ENCODE measurements at places on chromosomes 2 and 18.
A peak's percentile ranks its signal among the peaks of the same experiment; 100 is the strongest.

- DNase-seq: peak; percentile 54
Measured at GRCh38 chr2:152755029-152755428, 36.6 kb downstream of the ARL6IP6 start.

DNA sequence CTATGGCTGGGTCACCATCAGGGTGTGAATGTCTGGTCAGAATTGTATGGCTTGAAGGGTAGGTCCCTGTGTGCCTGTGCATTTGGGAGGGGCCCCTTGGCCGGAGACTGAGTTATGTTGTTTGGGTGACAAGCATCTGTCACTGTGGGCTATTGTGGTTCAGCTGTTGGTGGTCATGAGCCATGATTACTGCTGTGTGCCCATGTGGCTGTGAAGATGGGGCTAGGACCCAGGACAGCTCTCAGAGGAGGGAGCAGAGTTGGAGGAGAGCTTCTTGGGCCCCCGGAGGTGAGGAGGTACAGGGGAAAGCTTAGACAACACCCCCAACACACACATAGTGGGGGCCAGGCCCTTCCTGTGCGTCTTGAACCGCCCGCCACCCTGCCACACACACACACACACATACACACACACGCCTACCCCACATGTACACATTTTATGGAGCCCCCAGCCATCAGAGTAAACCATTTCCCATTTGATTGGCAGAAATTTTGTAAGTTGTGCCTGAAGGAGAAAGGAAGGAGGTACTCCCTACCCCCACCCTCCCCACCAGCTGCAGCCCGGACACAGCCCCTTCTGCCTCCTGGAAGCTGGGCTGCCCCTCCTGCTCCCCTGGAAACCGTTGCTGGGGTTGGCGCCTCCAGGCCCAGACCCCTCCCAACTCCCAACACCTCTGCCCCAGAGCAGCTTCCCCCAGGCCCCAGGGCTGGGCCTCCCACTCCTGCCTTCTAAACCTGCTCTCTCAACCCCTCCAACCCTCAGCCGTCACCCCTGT is 2.0 kb downstream of the GAREM2 start:
- DNase-seq: no peak

GRCh38 chr18:21361307-21361880 is 119.4 kb downstream of the GREB1L start:
- DNase-seq: peak; percentile 43

GRCh38 chr2:202178346-202178958 is 59.9 kb downstream of the SUMO1 start:
- DNase-seq: peak; percentile 64

- DNase-seq: no peak
Measured at GRCh38 chr2:33730193-33730592, 131.1 kb upstream of the FAM98A start.

- DNase-seq: no peak
Measured at GRCh38 chr2:57947398-57947797, 99.2 kb upstream of the VRK2 start.

DNA sequence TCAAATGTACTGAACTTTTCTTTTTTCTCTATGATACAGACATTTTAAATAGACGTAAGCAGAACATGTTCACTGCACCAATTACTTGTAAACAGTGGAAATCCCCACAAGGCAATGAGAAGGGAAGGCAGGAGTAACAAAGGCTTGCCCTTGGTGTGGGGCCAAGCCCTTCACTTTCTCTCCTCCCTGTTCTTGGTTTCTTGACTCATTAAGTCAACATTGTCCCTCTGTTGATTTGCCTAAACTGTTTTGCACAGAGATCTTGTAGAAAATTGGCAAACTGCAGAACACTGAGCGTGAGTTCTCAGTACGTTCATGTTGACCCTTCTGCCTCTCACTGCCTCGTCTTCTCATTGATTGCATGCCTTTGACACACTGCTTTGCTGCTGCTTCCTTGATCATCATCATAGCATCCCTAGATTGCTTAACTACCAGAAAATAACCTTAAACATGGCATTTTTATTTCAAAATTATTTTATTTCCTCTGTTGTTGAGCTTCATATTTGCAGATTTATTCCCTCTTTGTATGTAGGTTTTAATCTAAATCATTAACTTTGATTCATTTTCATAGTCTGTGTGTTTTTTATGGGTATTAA is 257.7 kb downstream of the PTGR3 start:
- peak; percentile 47 for DNase-seq

GRCh38 chr2:129934044-129934822 is 45.2 kb upstream of the RAB6C start:
- DNase-seq: no peak

GRCh38 chr2:19835781-19836281 is 66.0 kb downstream of the TTC32 start:
- no peak for DNase-seq

- DNase-seq: no peak
Measured at GRCh38 chr2:182230561-182230960, 196.3 kb downstream of the PDE1A start.

- peak; percentile 13 for DNase-seq
Measured at GRCh38 chr2:99101697-99102096, 39.8 kb upstream of the C2orf15 start.

DNA sequence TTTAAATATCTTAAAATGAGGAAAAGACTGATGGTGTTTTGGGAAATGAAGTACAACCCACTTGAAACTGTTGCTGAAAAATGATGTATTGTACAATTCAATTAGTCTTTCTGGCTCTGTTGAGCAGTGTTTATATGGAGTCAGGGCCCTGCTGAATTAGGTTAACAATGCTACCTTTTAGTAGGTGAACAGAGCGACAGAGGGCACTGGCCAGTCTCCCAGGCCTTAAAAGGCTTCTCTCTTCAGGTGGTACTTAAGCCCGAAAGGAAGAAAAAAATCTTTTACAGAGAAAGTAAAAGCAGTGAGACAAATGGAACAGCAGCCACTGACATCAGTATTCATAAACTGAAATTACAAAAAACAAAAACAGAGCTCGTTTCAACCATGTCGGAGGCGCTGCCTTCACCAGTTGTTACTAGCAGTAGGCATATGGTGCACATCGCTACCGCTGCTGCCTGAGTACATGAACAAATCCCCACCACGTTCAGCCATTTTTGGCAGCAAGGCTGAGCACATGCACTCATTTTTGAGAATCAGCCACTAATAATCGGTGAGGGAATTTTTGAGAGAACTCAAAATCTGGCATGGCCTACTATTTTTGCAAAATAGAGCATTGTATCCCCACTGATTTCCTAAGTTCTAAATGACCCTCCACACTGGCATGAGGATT is 91.8 kb downstream of the PLEKHM3 start:
- no peak for DNase-seq

GRCh38 chr2:229273006-229273722 is 2.1 kb upstream of the PID1 start:
- no peak for DNase-seq

GRCh38 chr2:28293416-28293815 is 99.2 kb upstream of the FOSL2 start:
- DNase-seq: peak; percentile 59

DNA sequence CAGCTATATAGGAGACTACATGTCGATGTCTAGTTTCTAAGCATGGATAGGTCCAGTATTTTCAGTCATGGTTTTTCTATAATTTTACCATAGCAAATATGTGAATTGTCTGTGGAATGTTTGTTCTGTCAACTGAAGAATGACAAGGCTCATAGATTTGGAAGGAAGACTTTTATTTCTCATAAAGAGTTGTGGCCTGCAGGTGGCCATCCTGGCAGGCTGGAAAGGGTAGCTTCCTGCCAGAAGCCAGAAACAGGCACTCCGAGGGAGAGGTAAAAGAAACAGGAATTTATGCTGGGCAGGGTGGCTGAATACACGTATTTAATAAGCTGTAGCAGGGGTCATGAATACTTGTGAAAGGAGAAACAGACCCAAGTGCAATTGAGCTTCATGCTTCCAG is 182.1 kb downstream of the PARD3B start:
- no peak for DNase-seq

DNA sequence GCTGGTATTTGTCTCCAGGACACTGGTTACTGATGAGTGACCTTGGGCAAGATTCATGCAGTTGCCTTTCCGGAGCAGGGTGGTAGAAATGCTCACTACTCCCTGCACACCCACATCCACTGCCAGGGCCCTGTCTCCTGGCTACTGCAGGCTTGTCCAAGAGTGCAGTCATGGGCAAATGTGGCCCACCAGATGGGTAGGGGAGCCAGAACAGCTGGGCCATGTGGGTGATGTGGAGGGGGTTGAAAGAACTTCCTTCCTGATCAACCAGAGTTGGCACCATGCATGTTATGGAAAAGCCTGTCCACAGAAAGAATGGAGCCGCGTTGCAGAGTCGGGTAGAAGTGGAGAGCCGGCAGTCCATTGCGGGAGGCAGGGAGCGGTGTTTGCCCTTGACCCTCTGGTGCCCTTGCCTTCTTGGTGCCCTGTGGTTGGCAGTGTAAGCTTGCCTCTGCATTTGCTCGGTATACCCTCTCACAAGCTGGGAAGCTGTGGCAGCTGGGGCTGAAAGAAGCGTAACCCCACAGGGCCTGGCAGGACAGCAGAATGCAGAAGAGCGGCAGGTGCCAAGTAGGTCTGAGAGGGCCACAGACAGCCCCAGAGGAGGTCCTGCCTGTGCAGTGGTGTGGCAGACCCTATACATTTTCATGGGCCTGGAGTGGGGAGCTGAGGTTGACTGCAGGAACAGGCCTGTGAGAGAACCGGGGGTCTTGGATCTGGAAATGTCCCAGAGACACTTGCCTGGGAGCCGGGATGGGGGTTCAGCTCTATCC is 253.2 kb downstream of the TFCP2L1 start:
- DNase-seq: no peak

DNA sequence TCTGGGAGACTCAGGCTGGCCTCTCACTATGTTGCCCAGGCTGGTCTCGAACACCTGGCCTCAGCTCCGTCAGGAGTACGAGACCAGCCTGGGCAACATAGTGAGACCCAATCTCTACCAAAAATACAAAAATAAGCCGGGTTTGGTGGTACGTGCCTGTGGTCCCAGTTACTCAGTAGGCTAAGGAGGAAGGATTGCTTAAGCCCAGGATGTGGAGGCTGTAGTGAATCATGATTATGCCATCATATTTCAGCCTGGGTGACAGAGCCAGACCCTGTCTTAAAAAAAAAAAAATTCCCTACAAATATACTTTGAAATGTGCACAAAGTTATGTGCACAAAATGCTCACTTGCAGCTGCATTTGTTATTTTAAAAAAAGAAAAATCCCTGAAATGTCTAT is 26.3 kb upstream of the AGAP1 start:
- peak; percentile 38 for DNase-seq

- DNase-seq: peak; percentile 14
Measured at GRCh38 chr2:156436497-156437085, 412 bp downstream of the GPD2 start.

DNA sequence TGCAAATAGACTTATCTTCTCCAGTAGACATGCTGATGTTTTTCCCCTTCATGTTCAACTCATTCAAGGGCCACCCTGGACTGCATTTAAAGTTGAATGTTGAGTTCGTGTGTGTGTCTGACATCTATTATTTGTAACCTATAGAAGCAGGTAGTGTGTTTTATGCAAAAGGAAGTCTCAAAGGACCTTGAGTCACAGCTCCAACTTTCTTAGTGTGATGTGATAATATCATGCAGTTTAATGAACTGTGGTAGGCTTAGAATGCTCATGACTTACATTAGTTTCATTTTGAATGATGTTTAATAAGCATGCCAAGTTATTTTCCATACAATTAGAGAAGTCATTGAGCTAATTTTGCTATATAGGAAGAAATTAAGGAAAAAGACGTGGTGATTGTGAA is 67.9 kb downstream of the CERS6 start:
- DNase-seq: no peak

- no peak for DNase-seq
Measured at GRCh38 chr2:223697892-223698645, 95.9 kb upstream of the SCG2 start.

DNA sequence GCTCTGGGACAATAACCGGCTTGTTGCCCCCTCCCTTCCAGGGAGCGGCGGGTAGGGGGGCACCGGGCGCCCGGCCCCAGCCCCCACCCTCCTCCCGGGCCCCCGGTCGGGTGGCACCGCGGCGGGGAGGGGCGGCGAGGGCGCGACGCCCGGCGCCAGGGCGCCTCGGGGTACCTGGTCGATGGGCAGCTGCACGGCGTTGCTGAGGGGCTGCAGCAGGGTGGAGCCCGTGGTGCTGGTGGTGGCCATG is 193 bp downstream of the MBOAT2 start:
- no peak for DNase-seq

- DNase-seq: peak; percentile 9
Measured at GRCh38 chr18:47931718-47932103, 1.3 kb upstream of the SMAD2 start.

GRCh38 chr2:10668402-10669012 is 21.3 kb downstream of the NOL10 start:
- DNase-seq: peak; percentile 59

DNA sequence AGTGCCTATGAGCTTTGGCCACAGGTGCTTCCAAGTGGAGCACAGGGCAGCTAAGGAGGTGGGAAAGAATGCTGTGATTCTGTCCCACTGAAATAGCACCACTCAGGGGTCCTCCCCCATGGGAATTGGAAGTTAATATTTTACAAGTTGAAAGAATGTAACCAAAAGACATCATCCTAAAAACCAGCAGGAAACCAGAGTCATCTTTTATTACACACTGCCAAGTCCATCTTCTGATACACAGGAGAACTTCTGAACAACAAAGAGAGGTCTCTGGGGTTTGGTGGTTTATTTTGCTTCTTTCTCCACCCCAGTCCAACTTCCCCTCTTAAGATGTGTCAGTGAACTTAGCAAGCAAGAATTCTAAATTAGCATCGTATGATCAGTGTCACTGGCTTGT is 47.7 kb downstream of the COLEC12 start:
- no peak for DNase-seq

DNA sequence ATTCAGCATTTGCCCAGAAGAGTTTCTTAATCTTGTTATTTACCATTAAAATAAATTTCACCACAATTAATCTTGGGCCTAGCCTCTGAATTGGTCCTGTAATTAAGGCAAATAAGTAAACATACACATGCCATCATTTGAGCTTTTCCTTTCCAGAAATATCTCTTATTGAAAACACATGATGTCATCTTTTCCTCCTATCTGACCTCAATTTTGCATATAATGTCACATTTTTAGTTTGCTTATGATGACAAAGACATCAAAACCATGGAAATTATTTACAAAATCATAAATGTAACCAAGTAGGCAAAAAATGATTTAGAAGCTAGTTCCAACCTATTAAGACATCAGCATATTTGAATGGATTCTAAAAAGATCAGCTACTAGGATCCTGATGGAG is 915.5 kb downstream of the ERBB4 start:
- no peak for DNase-seq

DNA sequence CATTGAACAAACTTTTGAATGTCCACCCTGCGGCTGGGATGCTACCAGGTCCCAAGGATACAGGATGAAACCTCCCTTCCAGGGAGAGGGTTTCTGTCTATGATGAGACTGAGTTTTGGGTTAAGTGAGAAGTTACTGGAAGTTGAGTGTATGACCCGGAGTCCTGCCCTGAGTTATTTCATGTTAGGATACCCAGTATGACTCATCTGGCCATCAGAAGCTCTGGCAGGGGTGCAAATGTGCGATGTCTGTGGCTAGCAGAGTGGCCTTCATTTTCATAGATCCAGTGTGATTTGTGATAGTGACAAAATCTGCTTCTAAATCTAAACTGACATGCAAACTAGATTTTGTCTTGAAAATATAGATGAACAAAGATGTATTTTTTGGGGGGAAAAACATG is 55.3 kb downstream of the KCTD1 start:
- DNase-seq: no peak

Data from amniotic epithelial cell (primary cell).